ENCODE measurements at places on chromosomes 7 and 10.

- DNase-seq = no peak
These were observed 8.5 kb downstream of the LRRC18 start for GRCh38 chr10:48931188-48931587.

GRCh38 chr7:90111-91063 is 102.0 kb upstream of the FAM20C start:
- no peak for DNase-seq

- DNase-seq = no peak
These were observed 4.9 kb downstream of the PPP2R2D start for GRCh38 chr10:131905603-131906268.

DNA sequence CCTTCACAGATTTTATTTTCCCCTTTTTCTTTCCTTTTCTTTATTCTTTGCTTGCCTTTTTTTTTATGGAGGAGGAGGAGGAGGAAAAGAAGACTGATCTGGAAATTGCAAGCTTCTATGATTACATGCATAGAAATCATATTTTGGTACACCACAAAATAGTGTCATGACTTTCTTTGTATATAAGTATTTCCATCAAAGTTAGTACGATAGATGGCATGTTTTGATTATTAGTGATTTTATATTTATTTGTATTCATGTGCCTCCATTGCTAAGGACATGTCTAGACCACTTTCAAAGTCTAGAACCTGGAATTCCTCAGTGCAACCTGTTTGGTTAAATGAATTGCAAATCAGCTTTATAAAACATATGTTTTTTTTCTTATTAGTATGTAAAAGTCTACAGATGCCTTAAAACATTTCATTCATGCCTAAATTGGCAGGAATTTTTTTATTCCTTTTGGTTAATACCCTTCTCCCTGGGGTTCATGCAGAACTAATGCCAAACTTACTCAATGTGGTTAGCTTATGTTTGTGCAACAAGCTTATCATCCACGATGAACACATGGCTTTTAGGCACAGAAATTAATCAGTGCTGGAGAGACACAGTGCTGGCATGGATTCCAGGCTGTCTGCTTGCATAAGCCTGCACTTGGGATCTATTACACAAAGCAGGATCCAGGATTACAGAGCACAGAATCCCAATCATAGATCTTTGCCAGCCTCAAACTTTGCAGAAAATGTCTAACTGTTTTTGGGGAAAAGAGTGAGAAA is 213.1 kb downstream of the CHRM2 start:
- DNase-seq = no peak

- peak; percentile 92 for DNase-seq
These were observed 72.6 kb downstream of the PFKFB3 start for GRCh38 chr10:6275022-6275997.

GRCh38 chr7:20816372-20816959 is 29.8 kb upstream of the SP8 start:
- DNase-seq = no peak

- no peak for DNase-seq
These were observed 323.3 kb upstream of the ZMIZ1 start for GRCh38 chr10:78745441-78745840.
